ENCODE measurements at places on chromosomes 3 and 15.

GRCh38 chr15:30962659-30963058, 28.8 kb downstream of the MTMR10 start:
- no peak for DNase-seq

DNA sequence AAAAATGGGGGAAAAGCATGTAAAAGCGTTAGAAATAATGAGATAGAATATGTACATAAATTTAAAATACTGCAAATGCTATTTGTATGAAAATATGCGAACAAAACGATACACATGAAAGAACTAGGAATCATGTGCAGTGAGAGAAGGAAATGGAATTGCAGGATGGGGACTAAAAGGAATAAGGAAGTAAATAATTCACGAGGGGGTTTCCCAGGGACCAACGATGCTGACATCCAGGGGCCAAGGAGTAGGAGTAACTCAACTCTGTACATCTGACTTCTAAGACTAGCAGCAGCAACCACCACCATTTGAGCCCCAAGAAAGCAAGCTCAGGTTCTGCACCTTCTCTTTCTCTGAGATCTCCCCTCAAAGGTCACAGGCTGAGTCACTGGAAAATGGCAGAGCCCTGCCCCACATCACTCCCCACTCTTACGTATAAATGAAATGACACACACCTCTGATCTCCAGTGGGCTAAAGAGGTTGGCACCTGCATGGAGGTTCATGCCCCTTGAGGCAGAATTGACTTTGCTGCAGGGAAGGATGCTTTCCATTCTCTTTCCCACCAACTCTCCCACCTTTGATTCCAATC, 100.0 kb upstream of the DLG1 start:
- no peak for DNase-seq

GRCh38 chr3:66665021-66665695, 164.3 kb upstream of the LRIG1 start:
- DNase-seq, result no peak

- peak; percentile 78 for DNase-seq
Measured at GRCh38 chr3:10224794-10225665, 23.2 kb upstream of the TATDN2 start.

- no peak for DNase-seq
Measured at GRCh38 chr3:150454085-150454484, 46.0 kb downstream of the TSC22D2 start.

- no peak for DNase-seq
Measured at GRCh38 chr3:150074277-150074676, 103.6 kb upstream of the PFN2 start.

- no peak for DNase-seq
Measured at GRCh38 chr3:74763830-74764229, 149.4 kb upstream of the CNTN3 start.

- DNase-seq, result no peak
Measured at GRCh38 chr3:160133757-160134156, 91.5 kb upstream of the C3orf80 start.

DNA sequence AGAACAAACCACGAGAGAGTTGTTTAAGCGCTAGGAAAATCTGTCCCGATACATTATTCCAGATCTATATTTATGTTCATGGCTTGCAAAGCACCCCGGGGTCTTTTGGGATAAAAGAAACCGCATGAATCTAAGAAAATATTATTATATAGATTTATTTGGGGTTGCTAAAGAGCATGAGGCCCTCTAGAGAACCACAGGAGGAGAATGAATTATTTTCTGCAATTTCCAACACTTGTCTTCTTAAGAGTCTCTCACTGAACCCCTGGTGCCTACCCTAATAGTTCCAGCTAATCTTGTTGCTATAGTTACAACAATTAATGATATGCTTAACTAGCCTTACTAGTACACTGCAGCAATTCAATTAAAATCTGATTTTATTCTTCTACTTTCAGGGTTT, 79.6 kb downstream of the ARRDC4 start:
- no peak for DNase-seq

- DNase-seq, result no peak
Measured at GRCh38 chr15:71329041-71329440, 213.8 kb downstream of the THSD4 start.

- no peak for DNase-seq
Measured at GRCh38 chr15:100468285-100468684, 60.5 kb downstream of the CERS3 start.

Measured in hematopoietic multipotent progenitor cell treated with erythropoietin and hydrocortisone succinate and interleukin-3 and kit ligand, for 17 days (in vitro differentiated cells).